Brain microvascular endothelial cell (primary cell): ENCODE measurements at places on chromosomes 6 and 20.

DNA sequence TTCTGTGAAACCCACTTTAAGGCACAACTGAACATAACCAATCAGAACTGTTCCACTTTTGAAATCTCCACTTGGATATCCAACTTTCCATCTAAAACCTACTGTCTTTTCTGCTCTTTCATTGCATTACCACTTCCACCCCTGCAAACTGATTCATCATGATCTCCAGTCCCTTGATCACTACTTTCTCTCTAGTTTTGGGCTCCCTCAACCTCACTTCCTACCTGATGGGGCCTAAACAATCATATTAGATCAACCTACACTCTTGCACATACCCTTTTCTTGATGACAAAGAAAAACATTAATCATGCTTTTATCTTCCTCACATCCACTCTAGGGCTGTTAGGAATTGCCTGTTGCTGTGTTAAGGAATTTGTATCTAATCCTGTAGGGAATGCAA is 137.6 kb downstream of the PDSS2 start:
- no peak for DNase-seq

DNA sequence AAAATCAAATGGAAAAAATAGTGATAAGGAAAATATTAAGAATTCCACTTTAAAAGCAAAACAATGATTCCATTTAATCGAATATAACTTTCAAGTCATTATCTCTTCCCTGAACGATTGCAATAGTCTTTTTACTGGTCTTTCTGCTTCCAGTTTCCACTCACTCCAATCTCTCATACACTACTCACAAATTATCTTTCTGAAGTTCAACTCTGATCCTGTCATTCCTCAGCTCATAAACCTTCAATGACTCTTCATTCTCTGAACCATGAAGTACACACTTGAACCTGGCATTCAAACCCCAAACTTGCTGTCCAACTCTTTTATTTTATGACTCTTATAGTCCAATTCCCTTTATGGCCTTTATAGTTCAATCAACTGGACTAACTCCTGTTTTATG is 304.1 kb upstream of the TCF21 start:
- no peak for DNase-seq

- DNase-seq = no peak
Observed at GRCh38 chr6:128739112-128739511, 143.8 kb upstream of the LAMA2 start.

GRCh38 chr6:43509984-43510826 is at the start of gene LRRC73:
TSS of gene LRRC73 (minus strand) at chr6:43510346. CDS start at chr6:43509785, 561 bp downstream.
- DNase-seq = peak; percentile 62

GRCh38 chr6:43328528-43328927 is 19.9 kb upstream of the CRIP3 start:
- DNase-seq = no peak

DNA sequence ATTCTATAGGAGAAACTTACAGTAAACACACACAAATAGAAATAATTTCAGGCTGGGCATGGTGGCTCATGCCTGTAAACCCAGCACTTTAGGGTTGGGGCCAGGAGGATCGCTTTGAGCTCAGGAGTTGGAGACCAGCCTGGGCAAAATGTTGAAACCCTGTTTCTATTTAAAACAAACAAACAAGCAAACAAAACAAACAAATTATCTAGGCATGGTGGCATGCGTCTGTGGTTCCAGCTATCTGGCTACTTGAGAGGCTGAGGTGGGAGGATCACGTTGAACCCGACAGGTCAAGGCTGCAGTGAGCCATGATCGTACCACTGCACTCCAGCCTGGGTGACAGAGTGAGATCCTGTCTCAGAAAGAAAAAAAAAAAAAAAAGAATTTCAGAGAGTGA is 64.0 kb downstream of the NHLRC1 start:
- DNase-seq = no peak

- peak; percentile 7 for DNase-seq
Observed at GRCh38 chr20:63626424-63627128, at the start of gene GMEB2. TSS of gene GMEB2 (minus strand) at chr20:63627101. CDS start at chr20:63619397, 7,704 bp downstream.

GRCh38 chr6:41577356-41578216 is 31.4 kb downstream of the FOXP4 start:
- no peak for DNase-seq

DNA sequence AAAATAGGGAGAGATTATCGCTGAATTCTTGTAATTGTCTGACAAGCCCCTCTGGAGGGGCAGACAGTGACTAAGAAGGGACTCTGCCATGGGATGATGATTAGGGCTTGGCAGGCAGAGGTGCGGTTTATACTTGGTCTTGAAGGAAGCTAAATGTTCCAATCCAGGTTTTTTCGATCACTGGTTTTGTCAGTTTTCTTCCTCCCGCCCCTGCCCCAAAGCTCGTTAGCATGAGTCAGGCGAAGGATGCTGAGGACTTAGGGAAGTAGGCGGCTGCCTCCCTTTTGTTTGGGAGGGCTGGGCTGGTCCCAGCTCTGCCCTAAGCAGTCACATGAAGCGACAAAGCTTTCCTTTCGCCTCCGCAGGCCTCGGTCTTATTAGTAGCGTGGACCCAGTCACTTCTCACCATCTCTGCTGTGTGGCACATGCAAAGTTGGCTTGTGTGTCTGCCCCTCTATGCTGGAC is 314.2 kb downstream of the CDC5L start:
- no peak for DNase-seq

- no peak for DNase-seq
Observed at GRCh38 chr6:145866456-145867396, 52.1 kb upstream of the FBXO30 start.

DNA sequence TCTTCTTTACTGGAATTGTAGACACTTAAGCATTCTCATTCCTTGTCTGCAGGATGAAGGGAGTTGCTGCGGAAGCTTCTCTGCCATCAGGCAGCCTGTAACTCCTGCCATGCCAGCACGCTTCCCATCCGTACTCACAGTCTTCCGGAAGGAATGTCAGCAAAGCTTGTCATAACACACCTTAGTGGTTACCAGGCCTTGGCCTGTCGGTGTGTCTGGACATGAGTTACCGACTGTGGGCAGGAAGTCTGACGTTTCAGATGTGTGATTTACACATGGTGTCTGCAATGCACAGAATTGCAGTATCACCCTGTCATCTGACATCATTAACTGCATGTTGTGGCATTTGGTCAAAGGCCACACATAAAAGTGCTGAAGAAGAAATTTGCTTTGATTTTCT is 102.2 kb downstream of the SLC24A3 start:
- no peak for DNase-seq

DNA sequence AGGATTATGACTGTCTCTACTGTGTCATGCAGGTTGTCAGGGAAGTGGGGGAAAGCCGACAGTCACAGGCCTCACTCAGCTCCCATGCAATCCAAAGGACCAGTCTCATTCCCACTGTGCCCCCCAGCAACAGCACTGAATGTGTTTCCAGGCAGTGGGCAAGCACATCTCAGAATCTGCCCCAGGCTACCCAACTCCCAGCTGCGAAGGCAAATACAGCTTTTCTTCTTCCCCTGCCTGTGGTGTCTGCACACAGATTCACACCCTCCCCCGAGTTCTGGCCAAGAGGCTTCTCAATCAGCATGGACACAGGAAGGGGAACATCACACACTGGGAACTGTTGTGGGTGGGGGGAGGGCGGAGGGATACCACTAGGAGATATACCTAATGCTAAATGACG is 75.3 kb downstream of the SNAP91 start:
- DNase-seq = no peak

DNA sequence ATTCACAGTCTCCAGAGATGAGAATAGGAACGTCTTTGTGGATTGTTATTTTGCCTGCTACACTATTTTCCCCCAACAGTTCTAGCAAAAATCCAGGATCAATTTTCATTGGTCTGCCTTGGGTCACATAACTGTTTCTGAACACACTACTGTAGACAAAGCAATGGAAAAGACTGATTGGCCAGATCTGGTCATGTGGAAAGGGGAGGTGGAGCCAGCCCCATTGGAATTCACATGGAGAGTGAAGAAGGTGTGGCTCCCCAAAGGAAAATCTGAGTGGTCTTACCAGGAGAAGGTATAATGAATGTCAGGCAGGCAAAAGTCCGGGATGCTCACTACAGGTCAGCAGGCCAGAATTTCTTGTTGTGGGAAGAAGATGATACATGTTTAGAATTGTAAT is 9.5 kb upstream of the TP53RK start:
- DNase-seq = no peak

GRCh38 chr20:32517914-32518592 is 67.1 kb downstream of the NOL4L start:
- no peak for DNase-seq

GRCh38 chr6:73580247-73581149 is 59.7 kb upstream of the EEF1A1 start:
- peak; percentile 97 for DNase-seq

DNA sequence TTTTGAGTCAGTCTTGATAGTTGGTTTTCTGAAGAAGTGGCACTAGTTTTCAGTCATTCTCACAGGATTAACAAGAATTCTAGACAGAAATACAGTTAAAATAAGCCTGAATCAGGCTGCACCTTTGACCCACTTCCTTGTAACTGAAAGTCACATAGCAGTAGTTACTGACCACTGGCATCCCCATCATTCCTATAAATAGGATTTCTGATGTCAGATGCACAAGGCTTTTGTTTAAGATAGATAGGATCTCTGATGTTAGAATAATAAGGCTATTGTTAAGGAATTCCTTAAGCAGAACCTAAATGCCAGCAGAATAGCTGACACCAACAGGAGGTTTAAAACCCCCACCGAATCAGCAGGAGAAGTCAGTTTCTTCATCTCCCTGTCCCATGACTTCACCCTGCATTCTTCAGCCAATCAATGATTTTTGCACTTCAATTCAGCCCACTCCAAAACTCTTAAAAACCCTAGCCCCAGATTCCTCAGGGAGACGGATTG is 30.6 kb upstream of the ZBTB24 start:
- peak; percentile 93 for DNase-seq
